ENCODE measurements at places on chromosomes 3 and 15.

GRCh38 chr3:111692593-111693552 is 97.7 kb upstream of the ZBED2 start:
- no peak for DNase-seq

GRCh38 chr15:72766780-72767179 is 16.8 kb downstream of the ADPGK start:
- DNase-seq, result no peak

GRCh38 chr3:150760431-150761200 is 2.4 kb downstream of the SIAH2 start:
- DNase-seq, result no peak

- DNase-seq, result no peak
Observed at GRCh38 chr15:75307778-75308390, 25.2 kb downstream of the GOLGA6D start.

Measured in activated CD8-positive, alpha-beta memory T cell treated with anti-CD3 and anti-CD28 coated beads for 48 hours (primary cell).